HEK293T (cell line): ENCODE measurements at places on chromosomes 2 and 18.

DNA sequence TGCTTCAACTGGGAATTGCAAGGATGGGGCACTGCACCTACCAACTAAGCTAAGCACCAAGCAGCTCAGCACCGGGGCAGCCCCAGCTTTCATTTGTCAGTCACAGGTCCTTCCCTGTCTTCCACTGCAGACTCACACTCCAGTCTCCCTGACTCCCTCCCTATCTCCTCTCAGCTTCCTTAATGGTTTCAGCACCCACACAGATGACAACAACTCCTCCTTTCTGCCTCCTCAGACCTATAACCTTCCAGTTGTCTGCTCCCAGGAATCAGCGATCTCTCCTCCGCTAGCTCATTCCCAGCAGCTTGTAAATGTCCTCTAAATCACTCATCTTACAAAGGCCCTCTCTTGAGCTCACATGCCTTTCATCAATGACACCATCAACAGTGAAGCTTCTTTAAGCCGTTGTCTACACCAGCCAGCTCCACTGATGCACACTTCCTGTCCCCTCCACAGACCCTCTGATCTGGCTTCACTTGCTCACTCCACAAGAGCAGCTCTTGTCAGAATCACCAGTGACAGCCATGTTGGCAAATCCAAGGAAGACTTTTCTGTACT is 32.1 kb downstream of the CLASP1 start:
- DNase-seq, result peak; percentile 12

DNA sequence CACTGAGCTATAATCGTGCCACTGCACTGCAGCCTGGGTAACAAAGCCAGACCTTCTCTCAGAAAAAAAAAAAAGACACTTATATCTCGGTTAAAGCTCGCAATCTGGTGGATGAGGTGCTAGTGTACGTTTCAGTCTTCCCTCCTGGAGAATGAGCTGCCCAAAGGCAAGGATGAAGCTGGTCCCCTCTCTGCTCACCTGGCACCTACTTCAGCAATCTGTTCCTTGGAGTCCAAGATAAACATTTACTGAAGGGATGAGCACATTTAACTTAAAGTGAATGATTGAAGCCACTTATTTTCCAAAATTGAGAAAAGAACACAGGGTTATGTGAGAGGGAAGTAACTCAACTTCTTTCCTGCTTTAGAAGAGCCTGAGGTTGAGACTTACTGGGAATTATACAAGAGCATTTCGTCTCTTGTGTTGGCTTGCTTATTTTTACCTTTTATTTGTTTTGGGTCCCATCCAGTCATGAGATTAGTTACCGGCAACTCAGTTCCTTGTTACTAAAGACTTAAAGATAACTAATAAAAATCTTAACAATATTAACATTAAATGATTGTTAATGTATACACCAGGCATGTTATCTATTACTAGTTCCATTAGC is 33.6 kb upstream of the COLEC12 start:
- DNase-seq, result no peak

DNA sequence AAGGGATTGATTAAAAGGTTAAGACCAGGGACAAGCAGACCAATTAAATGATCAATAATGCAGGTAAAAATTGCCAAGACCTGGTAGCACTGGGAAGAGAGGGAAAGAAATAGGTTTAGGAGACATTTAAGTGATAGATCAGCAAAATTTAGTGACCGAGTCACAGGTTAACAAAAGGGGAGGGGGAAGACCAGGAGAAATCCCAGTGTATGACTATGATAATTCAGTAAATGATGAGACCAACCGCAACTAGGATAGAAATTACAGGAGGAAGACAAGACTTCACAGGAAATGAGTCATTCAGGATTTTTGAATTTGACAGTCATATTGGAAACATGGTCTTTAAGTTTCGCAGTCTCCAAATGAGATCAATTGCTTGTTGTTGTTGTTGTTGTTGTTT is 62.9 kb downstream of the COBLL1 start:
- DNase-seq, result no peak

DNA sequence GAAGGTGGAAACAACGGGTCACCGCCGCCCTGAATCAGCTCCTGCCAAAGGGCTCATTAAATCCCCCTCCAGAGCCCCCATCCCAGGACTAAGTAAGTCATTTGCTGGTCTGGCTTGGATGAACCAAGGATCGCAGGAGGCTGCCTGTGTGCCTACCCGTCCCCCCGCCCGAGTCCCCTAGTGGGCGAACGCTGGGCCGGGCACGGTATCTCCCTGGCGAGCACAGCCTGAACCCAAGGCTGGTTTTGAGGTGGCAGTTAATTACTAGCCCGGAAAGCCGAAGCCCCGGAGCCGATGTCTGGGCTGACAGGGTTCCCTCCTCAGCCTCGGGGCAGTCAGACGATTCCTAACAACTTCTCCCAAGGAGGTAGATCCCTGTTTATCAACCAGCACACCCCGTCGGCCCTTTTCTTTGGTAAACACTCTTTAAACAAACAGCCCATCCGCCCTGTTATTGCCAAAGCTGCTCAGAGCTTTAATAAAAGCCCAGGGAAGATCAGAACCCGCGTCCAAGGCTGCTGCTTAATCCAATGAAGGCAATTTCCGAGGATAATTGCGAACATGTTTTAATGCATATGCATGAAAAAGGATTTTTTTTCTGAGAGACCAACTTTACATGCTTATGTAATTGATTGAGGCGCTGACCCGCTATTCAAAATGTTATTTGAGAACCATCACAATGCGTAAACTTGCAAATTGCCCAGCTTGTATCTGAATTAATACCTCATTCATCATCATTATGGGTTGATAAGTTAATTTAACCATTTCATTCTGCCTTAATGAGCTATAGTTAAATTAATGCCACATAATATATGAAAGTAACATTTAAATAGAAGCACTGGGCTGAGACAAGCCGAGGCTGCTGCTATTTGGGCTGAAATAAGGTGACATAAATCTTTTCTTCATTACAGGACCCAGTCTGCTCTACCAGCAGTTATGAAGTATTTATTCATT is 10.5 kb downstream of the EVX2 start:
- DNase-seq, result no peak

DNA sequence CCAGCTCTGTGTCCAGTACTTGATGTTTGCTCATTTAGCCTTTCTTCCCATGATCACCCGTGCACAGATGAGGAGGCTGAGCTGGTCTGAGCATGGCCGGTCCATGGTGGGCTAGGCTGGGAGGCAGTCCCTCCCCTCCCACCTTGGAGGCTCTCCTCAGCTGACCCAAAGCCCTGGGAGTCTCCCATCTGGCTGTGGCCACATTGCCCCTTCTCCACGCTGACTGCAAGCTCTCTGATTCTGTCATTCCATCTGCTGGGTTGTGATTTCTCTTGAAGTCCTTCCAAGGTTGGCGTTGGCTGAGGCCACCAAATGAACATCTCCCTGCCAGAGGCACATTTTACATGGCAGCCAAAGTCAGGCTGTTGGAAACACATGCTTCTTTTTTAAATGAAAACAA is 44.0 kb downstream of the ACKR3 start:
- no peak for DNase-seq

- no peak for DNase-seq
Observed at GRCh38 chr18:74856928-74857327, 259.3 kb downstream of the ZNF407 start.

- no peak for DNase-seq
Observed at GRCh38 chr18:49072940-49073339, 122.2 kb upstream of the SMAD7 start.

- DNase-seq, result no peak
Observed at GRCh38 chr2:216029416-216030129, 16.2 kb upstream of the MREG start.

DNA sequence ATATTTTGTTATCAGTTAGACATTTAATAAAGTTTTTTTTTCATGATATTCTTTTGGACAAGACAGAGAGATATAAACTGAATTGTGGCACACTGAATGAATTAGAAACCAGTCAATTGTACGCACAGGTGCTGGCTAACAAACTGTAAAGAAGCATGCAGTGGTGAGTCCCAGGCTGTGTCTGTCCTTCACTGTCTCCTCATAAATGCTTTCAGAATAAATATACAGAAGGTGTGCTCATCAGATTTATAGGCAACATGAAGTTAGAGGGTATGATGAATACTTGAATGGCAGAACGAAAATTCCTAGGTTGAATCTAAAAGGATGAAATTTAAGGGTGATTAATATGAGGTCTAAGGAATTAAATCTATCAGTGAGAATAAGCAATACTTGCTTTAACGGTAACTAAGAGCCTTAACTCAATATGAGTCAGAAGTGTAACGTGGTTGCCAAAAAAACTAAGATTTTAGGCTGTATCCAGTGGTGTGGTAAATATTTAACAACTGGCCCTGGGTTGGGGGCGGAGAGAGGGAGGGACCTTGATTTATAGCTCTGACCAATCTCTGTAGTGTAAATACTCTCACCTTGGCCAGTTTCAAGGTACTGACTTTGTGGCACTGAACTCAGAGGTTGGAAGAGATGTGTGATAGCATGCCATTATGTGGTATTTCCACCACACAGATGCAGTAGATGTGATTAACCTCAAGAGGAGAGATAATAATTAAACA is 41.9 kb upstream of the AAK1 start:
- no peak for DNase-seq

DNA sequence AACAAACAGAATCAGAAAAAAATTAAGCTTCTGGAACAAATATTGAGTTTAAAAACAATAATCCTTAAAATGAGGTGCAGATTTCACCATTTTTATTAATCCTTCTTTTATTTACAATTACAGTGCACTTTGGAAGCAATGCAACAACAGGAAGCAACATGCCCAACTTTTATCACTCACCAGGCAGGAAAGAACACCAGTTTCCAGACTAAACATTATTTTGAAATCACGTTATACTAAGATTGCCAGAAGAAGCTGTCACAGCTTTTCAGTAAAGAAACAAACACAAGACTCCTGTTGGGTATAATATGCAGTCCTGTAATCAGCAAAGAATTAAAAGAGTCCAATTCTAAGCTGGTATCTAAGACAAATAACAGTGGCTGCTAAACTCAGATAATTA is 137.9 kb upstream of the ZC3H15 start:
- no peak for DNase-seq

- no peak for DNase-seq
Observed at GRCh38 chr18:49531678-49532153, 30.1 kb upstream of the LIPG start.

- DNase-seq, result peak; percentile 70
Observed at GRCh38 chr18:47772374-47773248, 157.8 kb downstream of the SMAD2 start.

GRCh38 chr2:106782681-106783080 is 103.3 kb downstream of the ST6GAL2 start:
- no peak for DNase-seq

DNA sequence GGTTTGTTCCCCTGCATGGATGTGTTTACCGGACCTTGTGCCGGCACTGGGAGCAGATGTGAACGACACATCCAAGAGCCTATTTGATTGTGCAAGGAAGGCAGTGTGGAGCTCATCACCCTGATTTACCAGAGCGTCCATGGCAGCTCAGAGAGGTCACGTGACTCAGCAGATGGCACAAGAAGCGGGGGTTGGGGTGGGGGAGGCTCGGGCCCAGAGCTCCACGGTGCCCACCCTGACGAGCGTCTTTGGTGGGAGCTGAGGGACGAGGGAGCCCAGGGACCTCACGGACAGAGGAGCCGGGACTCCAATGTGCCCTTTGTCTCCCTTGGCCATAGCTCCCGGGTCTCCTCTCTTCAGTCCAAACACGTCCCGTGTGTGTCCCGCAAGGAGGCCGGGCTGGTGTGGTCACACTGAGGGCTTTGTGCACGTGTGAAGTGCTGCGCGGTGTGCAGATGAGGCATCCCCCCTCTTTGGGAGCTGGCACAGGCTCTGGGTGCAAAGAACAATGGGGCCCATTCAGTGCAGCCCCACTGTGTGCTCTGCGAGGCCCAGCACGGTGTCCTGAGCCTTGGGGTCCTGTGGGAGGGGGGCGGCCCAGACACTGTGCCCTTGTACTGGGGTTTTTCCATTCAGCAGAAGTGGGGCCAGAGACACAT is 15.5 kb downstream of the KCNIP3 start:
- no peak for DNase-seq

GRCh38 chr2:147364597-147364996 is 480.2 kb upstream of the ACVR2A start:
- no peak for DNase-seq

DNA sequence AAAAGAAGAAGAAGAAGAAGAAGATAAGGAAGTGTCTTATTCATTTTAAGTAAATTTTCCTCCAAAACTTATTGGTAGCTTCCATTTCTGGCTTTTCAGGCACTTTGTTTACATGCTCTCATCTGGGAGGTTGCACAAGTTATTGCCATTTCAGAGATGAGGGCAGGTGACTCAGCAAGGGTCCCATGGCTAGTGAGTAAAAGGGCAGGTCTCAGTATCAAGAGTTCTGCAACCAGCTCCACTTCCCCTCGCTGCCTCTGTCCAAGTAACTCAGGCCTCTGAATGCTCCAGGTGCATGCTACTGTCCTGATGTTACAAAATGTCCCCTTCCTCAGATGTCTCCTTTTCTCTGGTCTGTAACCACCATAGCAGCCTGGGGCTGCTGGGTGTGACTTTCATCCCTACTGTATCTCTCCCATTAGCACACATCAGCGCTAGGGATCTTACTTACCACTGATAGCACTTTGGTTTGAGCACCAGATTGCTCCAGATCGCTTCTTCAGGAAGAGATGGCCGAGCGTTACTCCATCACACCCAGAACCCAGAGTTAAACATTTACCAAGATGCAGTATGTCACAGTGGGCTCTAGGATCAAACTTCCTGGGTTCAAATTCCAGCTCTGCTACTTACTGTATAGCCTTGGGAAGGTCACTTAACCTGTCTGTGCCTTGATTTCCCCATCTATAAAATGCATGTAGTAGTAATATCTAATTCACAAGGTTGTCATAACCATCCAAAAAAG is 57.4 kb upstream of the LAPTM4A start:
- DNase-seq, result no peak

DNA sequence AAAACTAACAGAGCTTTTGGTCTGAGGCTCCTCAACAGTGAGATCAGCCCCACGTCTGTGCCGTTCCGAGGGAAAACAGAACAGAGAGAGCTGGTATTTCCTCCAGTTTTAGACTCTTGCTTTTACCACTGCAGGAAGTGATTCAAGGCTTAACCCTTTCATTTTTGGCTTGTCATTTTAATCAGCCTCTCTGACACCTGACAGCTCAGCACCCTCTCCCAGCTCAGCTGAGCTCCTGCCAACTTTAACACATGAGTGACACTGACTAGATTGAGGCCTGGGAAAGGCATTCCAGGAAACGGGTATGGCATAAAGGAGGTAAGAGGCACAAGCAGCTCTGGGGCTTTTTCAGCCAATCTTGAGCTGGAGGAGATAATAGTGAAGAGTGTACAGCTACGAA is 239.4 kb upstream of the SKOR2 start:
- DNase-seq, result no peak
